ENCODE measurements at places on chromosomes 2 and 18. TPM values are rescaled to one million over a fixed set of nuclear protein-coding genes. Genes with fewer than 3 reads are reported as not detected.
A peak's percentile ranks its signal among the peaks of the same experiment; 100 is the strongest.

POTEE gene
- 0.16 TPM for total RNA-seq

NETO1 gene
- total RNA-seq: not detected

DSG4 gene
- not detected for total RNA-seq

CRYGD gene
- not detected for total RNA-seq

CFAP53 gene
- total RNA-seq: 0.20 TPM

GULP1 gene
- 27.5 TPM for total RNA-seq

FRZB gene
- 0.76 TPM for total RNA-seq

IL1R2 gene
- total RNA-seq: 195 TPM

IL1RL1 gene
- 3.7 TPM for total RNA-seq

MC2R gene
- total RNA-seq: not detected

BUB1 gene
- 7.1 TPM for total RNA-seq

UGT1A5 gene
- 0.10 TPM for total RNA-seq

G6PC2 gene
- not detected for total RNA-seq

NT5C1B gene
- total RNA-seq: not detected

LYPD1 gene
- total RNA-seq: 5.6 TPM

ST8SIA3 gene
- total RNA-seq: not detected

CABYR gene
- 1.1 TPM for total RNA-seq

MAL gene
- total RNA-seq: 13.6 TPM

ACVR2A gene
- 17.8 TPM for total RNA-seq

LRRTM1 gene
- not detected for total RNA-seq

ZRANB3 gene
- 3.5 TPM for total RNA-seq

XIRP2 gene
- total RNA-seq: 0.08 TPM

MARCHF4 gene
- total RNA-seq: 0.15 TPM

VAMP5 gene
- total RNA-seq: 87.7 TPM

DNA sequence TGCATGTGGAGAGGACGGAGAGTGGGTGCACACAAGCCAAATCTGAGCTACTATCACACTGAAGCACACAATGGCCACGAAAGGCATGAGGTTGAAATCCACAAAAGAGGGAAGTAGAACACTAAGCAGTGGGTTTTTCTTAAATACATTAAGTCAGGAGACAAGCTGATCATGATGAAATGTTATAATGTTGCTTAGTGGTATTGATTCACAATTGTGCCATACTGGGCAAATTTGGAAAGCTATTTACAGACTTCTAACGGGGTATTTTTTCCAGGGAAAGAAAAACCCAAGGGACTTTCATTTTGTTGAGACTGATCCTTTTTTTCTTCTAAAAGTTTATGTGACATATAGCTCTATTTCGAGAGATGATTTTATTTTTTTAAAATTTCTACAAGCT is 100.8 kb upstream of the CNGA3 start:
- DNase-seq: no peak

DNA sequence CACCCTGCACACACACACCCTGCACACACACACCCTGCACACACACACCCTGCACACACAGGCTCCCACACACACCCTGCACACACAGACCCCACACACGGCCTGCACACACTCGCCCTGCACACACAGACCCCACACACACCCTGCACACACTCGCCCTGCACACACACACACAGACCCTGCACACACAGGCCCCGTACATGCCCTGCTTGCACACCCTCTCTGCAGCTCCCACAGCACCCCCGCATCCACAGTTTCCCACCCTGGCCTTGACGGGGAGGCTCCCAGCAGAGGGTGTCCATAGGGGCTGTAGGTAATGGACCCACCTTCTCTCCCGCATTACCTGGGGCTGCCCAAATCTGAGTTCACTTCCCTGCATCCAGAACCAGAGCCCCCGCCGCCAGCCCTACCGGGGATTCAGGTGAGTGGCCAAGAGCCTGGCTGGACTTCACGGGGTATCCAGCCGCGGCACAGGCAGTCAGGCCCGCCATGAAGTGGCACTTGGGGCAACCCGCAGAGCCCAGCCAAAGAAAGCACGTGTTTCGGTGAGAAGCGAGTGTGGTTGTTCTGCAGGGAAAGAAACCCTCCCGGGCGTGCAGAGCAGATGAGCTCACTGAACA is 88.6 kb upstream of the GPC1 start:
- no peak for DNase-seq

DNA sequence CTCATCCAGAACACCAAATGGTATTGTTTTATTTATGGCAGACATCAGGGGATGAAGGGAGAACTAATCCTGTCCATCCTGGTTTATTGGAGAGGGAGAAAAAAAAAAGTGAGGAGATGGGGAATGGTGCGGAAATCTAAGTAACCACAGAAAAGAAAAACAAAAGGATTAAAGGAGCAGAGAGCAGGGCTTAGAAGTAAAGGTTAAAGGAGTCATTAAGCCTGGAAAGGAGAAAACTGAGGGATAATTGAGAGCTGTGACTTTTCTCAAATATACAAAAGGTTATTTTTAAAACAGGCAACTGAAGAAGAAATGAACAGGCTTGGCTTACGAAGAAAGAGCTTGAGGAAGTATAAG is 127.2 kb upstream of the PPP1CB start:
- DNase-seq: no peak

DNA sequence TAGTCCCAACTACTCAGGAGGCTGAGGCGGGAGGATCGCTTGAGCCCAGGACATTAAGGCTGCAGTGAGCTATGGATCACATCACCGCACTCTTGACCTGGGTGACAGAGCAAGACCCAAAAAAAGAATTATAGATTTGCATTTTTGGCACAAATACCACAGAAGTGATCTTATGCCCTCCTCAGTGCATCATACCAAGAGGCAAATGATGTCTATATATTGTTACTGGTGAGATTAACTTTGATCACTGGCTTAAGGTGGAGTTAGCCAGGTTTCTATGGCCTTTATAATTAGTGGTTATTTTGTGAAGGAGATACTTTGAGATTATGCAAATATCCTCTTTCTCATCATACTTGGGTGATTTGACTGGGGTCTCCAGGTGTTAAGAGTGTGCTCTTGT is 22.1 kb upstream of the CATIP start:
- DNase-seq: no peak

GRCh38 chr18:44179693-44180092 is 501.0 kb upstream of the SETBP1 start:
- no peak for DNase-seq

- DNase-seq: peak; percentile 54
Observed at GRCh38 chr2:145728511-145728910, 1208.6 kb upstream of the ZEB2 start.

GRCh38 chr2:240949791-240950705 is 43.9 kb downstream of the CROCC2 start:
- DNase-seq: peak; percentile 53

- peak; percentile 53 for DNase-seq
Observed at GRCh38 chr2:58762176-58762781, 521.2 kb upstream of the FANCL start.

- no peak for DNase-seq
Observed at GRCh38 chr18:28875059-28875458, 698.1 kb upstream of the CDH2 start.

GRCh38 chr2:68330691-68331090 is 10.9 kb upstream of the CNRIP1 start:
- no peak for DNase-seq

DNA sequence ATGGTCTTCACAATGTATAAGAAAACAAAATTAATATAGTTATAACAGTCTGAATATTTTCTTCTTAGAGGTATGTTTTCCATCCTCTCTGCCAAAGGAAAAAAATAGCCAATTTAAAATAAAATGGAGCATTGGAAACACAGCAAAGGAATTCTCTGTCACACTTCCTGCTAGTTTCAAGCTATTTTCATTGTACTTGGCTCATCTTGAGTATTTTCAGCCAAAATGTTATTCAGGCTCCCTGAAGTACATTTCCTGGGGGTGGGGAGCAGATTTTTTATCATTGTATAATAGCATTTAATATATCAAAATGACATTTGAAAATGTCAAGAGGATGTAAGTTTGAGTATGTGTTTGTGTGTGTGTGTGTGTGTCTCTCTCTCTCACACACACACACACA is 463.6 kb upstream of the REG3G start:
- no peak for DNase-seq

DNA sequence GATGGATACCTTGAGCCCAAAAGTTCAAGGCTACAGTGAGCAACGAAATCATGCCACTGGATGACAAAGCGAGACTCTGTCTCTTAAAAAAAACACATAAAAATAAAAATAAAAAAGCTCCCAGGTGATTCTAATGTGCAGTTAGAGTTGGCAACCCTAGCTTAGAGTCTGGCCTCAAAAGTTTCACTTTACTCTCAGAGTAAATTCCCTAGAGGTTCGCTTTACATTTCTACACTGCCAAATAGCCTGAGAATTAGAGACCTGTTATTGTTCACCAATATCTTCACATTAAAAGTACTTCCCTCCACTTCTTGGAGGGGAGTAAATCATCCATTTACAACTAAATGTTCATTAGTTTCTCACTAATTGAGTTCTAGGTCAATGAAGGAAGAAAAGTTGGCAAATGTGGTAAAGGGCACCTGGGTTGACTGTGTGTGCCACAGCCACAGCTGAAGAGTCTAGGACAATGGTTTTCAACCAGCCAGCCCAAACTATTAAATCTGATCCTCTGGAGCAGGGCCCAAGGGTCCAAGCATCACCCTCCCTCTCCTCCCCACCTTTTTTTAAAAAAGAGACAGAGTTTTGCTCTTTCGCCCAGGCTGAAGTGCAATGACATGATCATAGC is 15.2 kb upstream of the TMEM37 start:
- no peak for DNase-seq

GRCh38 chr18:43634994-43635393 is 357.7 kb upstream of the SYT4 start:
- DNase-seq: no peak

DNA sequence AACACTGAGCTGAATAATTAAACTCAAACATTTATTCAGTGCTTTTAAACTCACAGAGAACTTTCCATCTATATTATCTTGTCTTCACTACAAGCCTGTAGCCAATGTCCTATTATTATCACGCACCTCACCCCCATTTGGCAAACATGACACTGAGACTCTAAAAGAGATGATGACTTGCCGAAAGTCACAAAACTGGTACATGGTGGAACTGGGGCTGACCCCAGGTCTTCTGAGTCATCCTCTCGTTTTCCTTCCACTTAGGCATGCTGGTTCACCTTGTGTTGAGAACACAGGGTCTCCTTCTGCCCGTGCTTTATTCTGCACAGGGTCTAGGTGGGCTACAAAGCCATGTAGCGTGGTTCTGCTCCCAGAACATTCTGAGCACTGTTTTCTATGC is 230.0 kb upstream of the MGAT5 start:
- no peak for DNase-seq

DNA sequence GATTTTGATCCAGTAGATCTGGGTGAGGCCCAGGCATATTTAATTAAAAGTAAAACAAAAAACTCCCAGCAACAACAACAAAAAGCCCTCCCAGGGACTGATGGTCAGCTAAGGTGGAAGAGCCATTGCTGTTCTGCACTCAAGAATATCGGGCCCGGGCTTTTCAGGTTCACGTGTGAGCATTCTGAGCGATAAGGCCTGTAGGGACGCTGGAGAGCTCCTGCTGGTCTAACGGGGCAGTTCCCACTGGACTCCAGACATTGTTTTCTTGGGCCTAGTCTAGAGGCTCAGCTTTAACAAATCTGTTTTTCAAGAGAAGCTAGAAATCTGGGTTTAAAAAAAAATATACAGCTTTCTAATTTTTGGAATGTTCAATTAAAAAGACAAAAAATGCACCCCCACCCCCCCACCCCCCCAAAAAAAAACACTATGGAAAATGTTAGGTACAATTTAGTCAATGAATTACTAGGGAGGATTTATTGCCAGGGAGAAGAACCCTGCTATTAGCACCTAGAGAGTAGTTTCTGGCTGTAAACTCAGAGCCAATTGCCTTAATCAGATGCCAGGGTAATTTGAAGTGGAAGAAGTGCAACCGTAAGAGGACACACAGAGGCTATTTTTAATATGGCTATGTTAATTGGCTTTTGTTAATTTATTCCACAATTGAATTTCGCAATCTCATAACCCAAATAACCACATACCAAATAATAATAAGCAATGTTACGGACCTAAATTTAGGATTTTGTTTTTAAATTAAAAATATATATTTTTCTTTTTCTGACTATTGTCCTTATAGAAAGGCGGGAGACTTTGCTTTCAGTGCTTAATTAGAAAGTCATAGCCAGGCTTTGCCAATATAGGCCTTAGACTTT is 78.9 kb downstream of the MAP4K4 start:
- no peak for DNase-seq

GRCh38 chr2:25127646-25128045 is 40.7 kb downstream of the POMC start:
- DNase-seq: peak; percentile 40

DNA sequence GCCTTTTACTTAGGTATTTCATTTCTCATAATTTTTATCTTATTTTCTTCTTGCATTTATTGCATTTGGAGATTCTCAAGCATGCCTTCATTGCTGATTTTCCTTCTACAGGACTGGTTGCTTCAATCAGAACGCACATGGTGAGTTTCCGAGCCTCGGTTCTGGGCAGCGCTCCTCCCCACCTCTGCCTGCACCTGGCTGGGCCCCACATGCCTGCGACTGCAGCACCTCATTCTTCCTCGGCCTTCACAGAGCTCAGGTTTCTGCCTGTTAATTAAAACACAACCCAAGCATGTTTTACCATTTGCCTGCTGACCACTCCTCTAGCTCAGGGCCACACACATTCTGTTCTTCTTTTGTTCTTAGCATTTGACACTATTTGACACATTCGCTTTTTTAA is 398.8 kb downstream of the GALR1 start:
- DNase-seq: no peak

DNA sequence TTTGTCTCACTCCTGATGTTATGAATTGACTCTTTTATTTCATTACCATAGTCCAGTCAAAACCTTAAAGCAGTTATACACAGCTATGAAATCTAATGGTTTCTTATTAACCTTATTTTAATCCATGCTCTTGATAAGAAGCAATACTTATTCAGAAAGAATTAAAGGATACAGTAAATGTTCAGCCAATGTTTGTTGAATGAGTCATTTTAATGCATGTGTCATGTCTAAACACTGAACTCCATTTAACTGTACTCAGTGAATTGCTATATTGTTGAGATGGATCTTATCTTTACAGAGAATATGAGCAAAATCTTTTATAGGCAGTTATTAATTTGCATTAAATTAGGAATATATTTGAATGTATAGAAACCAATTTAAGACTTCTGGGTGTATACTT is 135.1 kb upstream of the TFPI start:
- DNase-seq: no peak

- DNase-seq: no peak
Observed at GRCh38 chr2:3747032-3747654, 43.8 kb downstream of the DCDC2C start.

DNA sequence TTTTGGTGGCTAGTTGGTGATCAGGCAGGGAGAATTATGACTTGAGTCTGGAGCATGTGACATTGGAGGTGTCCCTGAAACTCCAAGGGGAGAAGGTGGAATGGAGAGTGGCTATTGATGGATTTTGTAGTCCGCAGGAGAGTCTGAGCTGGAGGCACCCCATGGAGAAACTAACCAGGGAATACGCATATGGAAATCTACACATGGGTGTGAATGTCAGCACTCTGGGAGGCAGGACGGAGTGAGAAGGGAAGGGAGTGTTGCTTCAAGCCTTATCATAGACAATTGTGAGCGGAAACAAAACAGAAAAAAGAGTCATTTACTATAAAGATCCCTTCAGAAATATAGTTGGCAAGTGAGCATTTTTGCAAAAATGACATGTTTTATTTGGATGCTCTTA is 667 bp upstream of the SCYGR4 start:
- no peak for DNase-seq

GRCh38 chr2:191664823-191665677 is 12.9 kb upstream of the NABP1 start:
- DNase-seq: no peak

- DNase-seq: no peak
Observed at GRCh38 chr18:44826418-44827259, 146.0 kb downstream of the SETBP1 start.

Measured in left lung (tissue), 14 donors.